ENCODE measurements at places on chromosomes 1 and 21.

DNA sequence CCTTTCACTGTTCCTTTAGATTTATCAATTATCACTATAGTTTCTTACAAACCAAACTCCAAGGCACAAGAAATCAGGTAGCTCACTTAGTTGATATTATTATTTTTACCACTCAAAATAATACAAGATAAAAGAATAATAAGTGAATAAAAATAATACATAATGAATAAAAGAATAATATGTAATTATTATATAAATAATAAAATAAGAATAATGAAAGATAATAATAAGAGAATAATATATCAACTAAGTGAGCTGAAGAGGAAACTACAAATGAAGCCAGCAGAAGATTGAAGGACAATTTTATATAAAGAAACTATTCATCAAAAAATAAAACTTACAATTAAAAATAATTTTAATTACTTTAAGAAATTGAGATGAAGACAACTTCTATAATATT is 90.6 kb downstream of the LRRIQ3 start:
- DNase-seq: no peak

DNA sequence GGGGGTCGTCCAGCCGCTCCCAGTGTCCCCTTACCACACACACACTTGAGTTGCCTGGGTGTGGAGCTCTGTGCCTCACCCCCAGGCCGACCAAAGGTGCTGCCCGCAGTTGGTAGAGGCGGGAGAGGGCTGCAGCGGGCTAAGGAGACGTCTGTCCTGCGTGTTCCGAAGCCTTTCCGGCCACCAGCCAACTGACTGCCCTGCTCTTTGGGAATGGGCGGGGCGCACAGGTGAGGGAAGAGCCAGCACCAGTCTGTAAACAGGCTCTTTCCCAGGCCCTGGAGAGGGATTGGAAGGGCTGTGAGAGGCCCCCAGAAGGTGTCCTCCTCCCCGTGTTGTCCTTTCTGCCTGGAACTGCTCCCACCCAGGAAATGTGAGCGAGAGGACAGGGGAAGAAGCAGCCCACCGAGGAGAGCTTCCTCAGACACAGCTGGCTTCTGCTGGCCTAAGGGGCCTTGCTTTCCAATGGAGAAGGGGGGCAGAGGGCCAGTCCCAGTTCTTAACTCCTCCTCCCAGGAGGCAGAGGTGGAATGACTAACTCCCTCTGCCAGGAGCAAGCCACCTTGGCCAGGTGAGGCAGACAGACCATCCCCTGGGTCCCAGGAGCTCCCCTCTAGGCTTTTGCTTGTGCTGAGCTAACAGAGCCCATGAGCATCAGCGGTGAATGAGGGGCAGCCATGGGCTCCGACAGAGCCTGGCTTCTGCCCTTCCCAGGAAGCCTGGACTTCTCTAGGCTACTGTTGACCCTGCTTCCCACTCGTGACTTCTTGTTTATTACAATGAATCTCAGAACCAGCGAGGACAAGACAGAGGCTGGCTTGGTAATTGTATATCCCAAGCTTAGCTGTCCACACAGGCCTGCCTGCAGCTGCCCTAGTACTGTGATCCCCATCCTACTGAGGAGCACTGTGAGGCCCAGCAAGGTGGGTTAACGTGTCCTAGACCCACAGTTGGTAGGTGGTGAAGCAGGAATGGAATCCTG is 158.1 kb upstream of the COA6 start:
- no peak for DNase-seq

- DNase-seq: no peak
Observed at GRCh38 chr1:211332036-211332616, 5.5 kb downstream of the TRAF5 start.

DNA sequence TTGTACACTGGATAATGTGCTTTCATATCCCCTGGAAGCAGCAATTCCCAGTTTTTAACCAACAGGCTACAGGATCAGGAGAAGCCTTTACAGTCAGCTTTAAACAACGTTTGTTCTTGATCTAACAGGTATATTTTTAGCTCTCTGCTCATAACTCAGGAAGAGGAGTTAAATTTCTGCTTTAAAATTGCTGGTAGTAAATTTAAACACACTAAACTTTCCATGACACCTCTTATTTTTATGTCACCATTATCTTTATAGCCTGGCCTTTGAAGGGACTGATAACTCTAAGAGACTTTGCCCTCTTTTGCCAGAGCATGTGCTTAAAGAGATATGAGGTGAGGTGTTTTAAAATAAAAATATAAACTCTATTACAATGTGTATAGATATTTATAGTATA is 119.6 kb upstream of the BRINP3 start:
- no peak for DNase-seq

DNA sequence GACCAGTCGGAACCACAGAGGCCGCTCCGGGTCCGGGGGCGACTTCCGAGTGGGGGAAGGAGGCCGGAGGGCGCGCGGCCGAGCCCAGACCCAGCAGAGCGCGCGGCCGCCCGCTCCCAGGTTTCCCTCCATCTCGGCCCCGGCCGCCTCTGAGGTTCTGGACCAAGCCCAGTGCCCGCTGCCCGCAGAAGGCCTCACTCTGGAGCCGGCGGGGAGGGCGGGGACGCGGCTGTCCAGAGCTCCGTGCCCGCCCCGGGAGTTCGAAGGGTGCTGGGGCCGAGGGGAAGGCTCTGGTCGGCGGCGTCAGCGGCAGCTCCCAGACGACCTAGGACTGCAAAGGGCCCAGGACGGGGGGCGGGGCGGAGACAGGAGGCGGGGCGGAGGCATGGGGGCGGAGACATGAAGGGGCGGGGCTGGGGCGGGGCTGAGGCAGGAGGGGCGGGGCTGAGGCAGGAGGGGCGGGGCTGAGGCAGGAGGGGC is 48.0 kb upstream of the SLC19A1 start:
- peak; percentile 72 for DNase-seq

GRCh38 chr1:17156108-17156507 is 36.9 kb upstream of the PADI2 start:
- DNase-seq: no peak

GRCh38 chr1:85555867-85556573 is 24.5 kb upstream of the CCN1 start:
- DNase-seq: no peak

GRCh38 chr1:181205901-181206300 is 117.4 kb downstream of the IER5 start:
- no peak for DNase-seq

- DNase-seq: peak; percentile 18
Observed at GRCh38 chr1:114144016-114144415, 9.7 kb downstream of the SYT6 start.

GRCh38 chr1:165112260-165112659 is 244.3 kb downstream of the LMX1A start:
- DNase-seq: no peak

All from suppressor macrophage treated with lipopolysaccharide for 4 hours (primary cell).